ENCODE measurements at places on chromosomes 3 and 15.

- no peak overlapping the region for H3K4me3 ChIP-seq
- H3K36me3 ChIP-seq, result peaks cover 1% of the 10 kb centered on the region
- no peak overlapping the region for H3K27ac ChIP-seq
These were observed 8.8 kb downstream of the NEK10 start for GRCh38 chr3:27360113-27361078.

GRCh38 chr3:35744419-35744818, 105.1 kb downstream of the ARPP21 start:
- no peaks in the 10 kb centered on the region for H3K36me3 ChIP-seq
- no peaks in the 10 kb centered on the region for H3K27me3 ChIP-seq
- no peak overlapping the region for H3K4me3 ChIP-seq
- H3K4me1 ChIP-seq, result no peaks in the 10 kb centered on the region

GRCh38 chr3:112633191-112633590, 7.8 kb downstream of the CCDC80 start:
- no peak for DNase-seq
- no peaks in the 10 kb centered on the region for H3K36me3 ChIP-seq
- H3K4me3 ChIP-seq, result no peak overlapping the region

DNA sequence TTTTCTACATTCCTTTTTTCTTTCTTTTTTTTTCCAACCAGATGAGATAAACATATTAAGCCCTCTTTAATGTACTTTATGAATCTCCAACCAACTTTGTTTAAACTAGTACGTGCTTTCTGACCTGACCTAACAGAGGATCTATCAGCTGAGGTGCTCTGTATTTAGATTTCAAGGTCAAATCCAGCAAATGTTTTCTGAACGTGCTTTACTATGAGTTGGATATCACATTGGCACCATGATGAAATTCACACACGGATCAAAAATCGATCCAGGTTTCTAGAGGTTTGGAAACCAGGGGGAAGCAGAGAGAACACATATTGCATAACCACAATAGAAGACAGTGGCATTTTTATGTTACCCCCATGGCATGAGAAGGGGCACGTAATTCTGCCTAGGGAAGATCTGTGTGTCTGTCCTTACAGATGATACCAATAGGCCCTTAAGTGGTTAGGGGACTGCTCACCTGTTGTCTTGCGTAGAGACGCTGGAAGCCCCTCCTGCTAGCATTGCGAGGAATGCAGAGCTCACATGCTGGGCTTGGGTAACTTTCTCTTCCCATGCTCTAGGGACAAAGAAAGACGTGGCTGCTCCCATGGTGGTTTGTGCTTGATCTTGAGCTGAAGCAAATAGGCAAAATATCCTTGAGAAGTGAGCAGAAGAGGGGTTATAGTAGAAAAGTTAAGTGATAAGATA, 59.3 kb upstream of the ABHD10 start:
- H3K27ac ChIP-seq, result no peak overlapping the region
- DNase-seq, result no peak
- H3K36me3 ChIP-seq, result peaks cover 13% of the 10 kb centered on the region
- no peak overlapping the region for H3K4me3 ChIP-seq
- H3K4me1 ChIP-seq, result no peaks in the 10 kb centered on the region

DNA sequence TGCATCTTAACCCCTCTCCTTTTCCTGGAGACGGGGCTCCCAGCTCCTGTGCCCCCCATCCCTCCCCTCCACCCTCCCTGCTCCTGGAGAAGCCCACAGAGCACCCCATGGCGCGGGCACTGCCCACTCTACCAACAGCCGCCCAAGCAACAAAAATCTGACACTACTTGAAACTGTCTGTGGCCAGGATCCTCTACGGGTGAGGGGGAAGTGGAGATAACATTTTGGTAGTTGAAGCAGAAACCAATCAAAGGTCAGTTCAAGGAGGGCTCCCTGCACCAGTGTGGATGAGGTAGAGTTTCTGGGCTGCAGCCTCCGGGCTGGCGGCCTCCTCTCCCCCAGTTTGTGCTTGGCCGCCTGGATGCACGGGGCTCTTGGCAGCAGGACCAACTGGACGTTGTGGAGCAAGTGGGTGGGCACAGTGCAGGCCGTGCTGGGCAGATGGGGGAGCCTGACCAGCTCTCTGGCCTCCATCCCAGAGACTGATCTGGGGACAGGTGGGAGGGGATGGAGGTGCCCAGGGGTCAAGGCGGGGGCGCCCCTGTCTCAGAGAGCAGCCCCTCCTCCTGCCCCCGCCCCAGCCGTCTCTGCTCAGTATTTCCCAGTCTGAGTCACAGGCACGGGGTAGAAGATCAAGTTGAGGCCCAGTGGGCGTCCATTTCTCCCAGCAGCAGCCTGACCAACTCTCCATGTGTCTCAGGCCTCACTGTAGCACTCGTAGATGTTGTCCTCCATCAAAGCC, 12.8 kb downstream of the H1-8 start:
- DNase-seq, result no peak
- peaks cover 22% of the 10 kb centered on the region for H3K4me1 ChIP-seq
- H3K27me3 ChIP-seq, result peaks cover 5% of the 10 kb centered on the region
- peaks cover 3% of the 10 kb centered on the region for H3K36me3 ChIP-seq
- no peak overlapping the region for H3K4me3 ChIP-seq
- no peak overlapping the region for H3K27ac ChIP-seq

GRCh38 chr15:96213045-96213444, 117.5 kb upstream of the NR2F2 start:
- H3K36me3 ChIP-seq, result no peaks in the 10 kb centered on the region
- H3K27me3 ChIP-seq, result no peaks in the 10 kb centered on the region
- DNase-seq, result no peak
- no peak overlapping the region for H3K27ac ChIP-seq
- no peak overlapping the region for H3K4me3 ChIP-seq

DNA sequence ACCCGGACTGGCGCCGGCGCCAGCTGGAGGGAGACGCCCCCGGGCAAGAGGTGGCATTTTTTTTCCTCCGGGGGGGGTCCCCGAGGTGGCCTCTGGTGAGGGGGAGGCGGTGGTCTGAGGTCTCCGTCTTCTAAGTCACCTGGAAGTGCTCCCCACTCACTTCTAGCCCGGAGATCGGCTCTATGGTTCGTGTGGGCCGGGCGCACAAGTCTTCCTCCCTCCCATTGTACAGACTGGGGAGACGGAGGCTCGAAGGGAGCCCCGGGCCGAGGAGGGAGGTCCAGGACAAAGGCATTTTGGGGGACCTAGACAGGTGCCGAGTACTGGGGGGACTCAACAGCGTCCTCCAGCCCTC, 4.4 kb downstream of the GATA2 start:
- H3K27me3 ChIP-seq, result peaks cover 60% of the 10 kb centered on the region
- no peak for DNase-seq
- no peak overlapping the region for H3K27ac ChIP-seq
- peaks cover 22% of the 10 kb centered on the region for H3K4me1 ChIP-seq
- H3K36me3 ChIP-seq, result peaks cover 2% of the 10 kb centered on the region

DNA sequence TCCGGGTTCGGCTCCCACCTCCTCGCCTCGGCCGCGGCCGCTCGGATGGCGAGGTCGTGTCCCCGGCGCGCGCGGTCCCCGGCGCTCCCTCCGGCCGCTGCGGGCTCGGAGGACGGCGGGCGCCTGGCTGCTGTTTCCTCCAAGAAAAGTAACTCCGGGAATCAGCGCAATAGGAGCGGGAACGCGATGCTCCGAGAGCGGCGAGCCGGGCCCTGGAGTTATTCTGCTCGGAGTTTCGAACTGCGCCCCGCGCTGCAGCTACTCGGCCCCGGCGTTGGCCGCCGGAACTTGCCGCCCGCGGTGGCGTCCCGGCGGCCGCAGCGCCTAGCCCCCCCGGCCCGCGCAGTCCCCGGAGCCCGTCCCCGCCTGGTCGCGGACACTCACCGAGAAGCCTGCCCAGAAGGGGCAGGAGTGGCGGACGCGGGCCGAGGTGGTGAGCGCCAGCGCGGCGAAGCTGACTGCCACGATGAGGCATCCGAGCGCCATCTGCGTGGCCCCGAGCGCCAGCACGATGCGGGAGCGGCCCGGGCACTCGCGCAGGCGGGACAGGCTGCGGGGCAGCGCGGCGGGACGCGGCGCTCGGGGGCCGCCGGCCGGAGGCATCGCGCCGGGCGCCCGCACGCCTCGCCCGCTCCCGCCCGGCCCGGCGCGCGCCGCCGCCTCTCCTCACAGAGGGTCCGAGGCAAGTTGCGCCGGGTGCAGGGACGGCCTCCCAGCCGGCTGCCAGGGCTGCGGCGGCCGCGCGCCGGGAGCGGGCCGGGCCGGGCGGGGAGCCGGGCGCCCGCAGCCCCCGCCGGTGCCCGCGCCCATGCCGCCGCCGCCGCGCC, 251.9 kb downstream of the TJP1 start:
- peaks cover 58% of the 10 kb centered on the region for H3K27me3 ChIP-seq
- no peak overlapping the region for H3K4me3 ChIP-seq
- H3K27ac ChIP-seq, result no peak overlapping the region
- no peaks in the 10 kb centered on the region for H3K36me3 ChIP-seq
- no peak for DNase-seq

DNA sequence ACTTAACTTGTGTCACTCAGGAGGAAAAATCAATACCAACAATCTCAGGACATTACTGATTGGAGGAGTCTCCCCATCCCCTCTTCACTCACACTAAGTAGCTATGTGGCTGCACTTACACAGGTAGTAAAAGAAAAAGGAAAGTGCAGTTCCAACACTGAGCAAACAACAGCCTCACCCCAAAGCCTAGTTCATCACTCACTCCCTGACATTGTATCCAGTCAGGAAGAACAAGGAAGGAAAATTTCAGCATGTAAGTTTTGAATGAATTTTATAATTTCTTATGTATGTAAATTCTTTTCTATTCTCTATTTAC, 273.4 kb downstream of the IGSF11 start:
- H3K36me3 ChIP-seq, result peaks cover 2% of the 10 kb centered on the region
- H3K4me3 ChIP-seq, result no peak overlapping the region
- H3K27ac ChIP-seq, result no peak overlapping the region

DNA sequence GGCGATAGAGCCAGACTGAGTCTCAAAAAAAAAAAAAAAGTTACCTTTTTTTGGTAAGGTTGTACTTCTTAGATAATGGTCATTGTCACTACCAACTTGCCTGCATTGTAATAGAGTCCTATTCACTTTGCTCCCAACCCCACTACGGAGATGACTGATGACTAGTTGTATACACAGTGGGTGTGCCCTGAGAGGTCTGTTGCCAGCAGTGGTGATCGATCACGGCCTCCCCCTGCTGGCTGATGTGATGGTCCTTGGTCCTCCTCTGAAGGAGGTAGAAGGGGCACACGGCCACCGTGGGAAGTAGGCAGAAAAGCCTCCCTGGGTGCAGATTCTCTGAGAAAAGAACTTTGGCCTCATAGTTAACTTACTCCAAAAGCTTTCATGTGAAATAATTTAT, 10.7 kb downstream of the GCNT3 start:
- peaks cover 38% of the 10 kb centered on the region for H3K27me3 ChIP-seq
- no peak for DNase-seq
- no peak overlapping the region for H3K4me3 ChIP-seq
- peaks cover 2% of the 10 kb centered on the region for H3K4me1 ChIP-seq
- H3K27ac ChIP-seq, result no peak overlapping the region

DNA sequence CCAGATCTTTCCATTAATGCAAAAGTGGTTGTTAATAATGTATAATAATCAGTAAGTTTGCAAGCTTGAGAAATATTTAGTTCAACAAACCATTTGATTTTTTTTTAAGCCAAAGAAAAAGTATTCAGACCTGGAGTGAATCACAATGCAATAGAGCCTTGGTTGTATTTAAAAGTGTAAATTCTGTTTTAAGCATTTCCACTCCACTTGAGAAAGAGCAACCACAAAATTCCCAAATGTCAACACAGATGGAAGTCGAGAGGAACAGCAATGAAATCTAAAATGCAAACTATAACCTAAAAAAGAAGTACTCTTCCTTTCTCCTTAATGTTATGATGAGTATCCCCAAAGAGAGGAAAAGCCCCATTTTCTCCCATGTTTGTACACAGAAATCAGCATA, 20.2 kb downstream of the GBE1 start:
- H3K27me3 ChIP-seq, result no peaks in the 10 kb centered on the region
- H3K36me3 ChIP-seq, result peaks cover 5% of the 10 kb centered on the region
- no peaks in the 10 kb centered on the region for H3K4me1 ChIP-seq
- H3K27ac ChIP-seq, result no peak overlapping the region
- H3K4me3 ChIP-seq, result no peak overlapping the region

DNA sequence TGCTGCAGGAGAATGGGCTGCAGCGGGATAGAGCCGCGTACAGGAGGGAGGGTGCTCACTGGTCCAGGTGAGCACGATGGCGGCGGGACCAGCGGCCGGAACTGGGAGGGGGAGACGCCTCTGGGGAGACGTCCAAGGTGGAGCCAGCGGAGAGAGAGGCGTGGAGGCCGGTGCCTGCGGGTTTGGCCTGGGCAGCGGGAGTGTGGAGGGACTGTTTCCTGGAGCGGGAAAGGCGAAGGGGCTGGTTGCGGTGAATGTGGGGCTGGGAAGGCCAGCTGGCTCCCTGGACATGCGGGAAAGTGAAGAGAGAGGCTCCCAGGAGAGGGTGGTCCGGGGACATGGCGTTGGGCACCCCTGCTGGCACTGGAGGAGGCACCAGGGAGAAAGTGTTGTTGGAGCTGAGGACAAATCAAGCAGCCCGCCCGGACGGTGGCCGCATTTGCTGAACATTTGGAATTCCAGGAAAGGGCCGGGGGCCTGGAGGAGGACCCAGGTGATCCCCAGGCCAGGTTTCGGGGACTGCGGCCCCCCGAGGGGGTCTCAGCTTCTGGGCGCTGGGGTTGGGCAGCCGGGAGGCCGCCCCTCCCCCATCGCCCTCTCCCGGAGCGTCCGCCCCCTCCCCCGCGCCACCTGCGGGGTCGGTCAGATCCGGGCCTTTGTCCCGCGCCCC, 34.3 kb downstream of the DNAJB8 start:
- H3K4me3 ChIP-seq, result peak overlapping the region; percentile 79
- DNase-seq, result no peak
- peaks cover 10% of the 10 kb centered on the region for H3K4me1 ChIP-seq
- H3K27ac ChIP-seq, result no peak overlapping the region
- H3K27me3 ChIP-seq, result peaks cover 73% of the 10 kb centered on the region

GRCh38 chr15:78072080-78072892, 5.2 kb downstream of the TBC1D2B start:
- peaks cover 4% of the 10 kb centered on the region for H3K36me3 ChIP-seq
- H3K4me1 ChIP-seq, result peaks cover 67% of the 10 kb centered on the region
- no peaks in the 10 kb centered on the region for H3K27me3 ChIP-seq
- H3K4me3 ChIP-seq, result peak overlapping the region; percentile 81

DNA sequence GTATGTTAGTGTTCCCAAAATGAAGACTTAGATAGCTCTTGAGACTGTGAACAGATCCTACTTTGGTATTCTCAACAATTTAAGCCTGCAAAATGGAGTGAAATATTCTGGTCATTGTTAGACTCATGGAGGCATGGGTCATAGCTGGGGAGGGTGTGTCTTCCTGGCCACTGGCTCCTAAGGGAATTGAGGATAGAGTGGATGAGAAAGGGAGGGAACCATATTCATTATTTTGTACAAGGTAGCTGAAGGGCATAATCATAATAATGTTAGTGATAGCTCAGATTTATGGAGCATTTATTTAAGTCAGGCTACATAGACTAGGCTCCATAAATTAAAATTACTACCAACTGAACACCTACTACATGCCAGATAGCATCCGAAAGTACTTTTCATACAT, 253.6 kb downstream of the NR1D2 start:
- no peak for DNase-seq
- H3K36me3 ChIP-seq, result no peaks in the 10 kb centered on the region
- H3K4me1 ChIP-seq, result no peaks in the 10 kb centered on the region
- peaks cover 29% of the 10 kb centered on the region for H3K27me3 ChIP-seq
- no peak overlapping the region for H3K27ac ChIP-seq

GRCh38 chr15:65971741-65971995, 102.4 kb downstream of the RAB11A start:
- no peak overlapping the region for H3K27ac ChIP-seq
- DNase-seq, result no peak
- no peak overlapping the region for H3K4me3 ChIP-seq
- H3K36me3 ChIP-seq, result peaks cover 4% of the 10 kb centered on the region
- peaks cover 2% of the 10 kb centered on the region for H3K4me1 ChIP-seq

All from T-helper 17 cell (primary cell).